B cell (primary cell): ENCODE measurements at places on chromosomes 12 and 14.

GRCh38 chr14:75068294-75069120 is 934 bp upstream of the ZC2HC1C start:
- peak; percentile 16 for DNase-seq

GRCh38 chr12:129599406-129599805 is 304.4 kb downstream of the TMEM132D start:
- DNase-seq: no peak

GRCh38 chr12:22250762-22251161 is 83.7 kb downstream of the ST8SIA1 start:
- DNase-seq: no peak

- no peak for DNase-seq
Observed at GRCh38 chr14:22572562-22573058, 16.4 kb downstream of the DAD1 start.

- DNase-seq: no peak
Observed at GRCh38 chr12:104165801-104166200, 27.8 kb upstream of the NFYB start.

GRCh38 chr12:2329661-2330210 is 276.9 kb downstream of the CACNA1C start:
- no peak for DNase-seq

- DNase-seq: no peak
Observed at GRCh38 chr12:7154901-7155470, 24.8 kb downstream of the CLSTN3 start.

DNA sequence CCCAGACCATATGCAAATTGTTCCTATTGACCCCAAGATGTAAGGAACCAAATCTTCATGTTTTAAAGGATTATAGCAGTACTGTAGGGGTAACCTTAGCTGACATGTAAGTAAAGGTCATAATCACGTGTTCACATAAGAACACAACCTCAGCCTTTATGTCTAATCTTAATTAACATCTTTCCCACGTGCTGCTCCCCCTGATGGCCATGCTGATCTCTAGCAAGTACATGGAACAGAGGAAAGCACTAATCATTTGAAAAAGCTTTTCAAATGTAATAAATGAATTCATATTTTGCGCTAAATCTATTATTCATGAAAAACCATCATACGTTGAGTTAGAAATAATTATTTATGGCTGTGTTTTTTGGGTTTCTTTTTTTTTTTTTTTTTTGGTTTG is 30.5 kb upstream of the ITPR2 start:
- DNase-seq: no peak

- no peak for DNase-seq
Observed at GRCh38 chr12:5773550-5773949, 171.5 kb downstream of the ANO2 start.

DNA sequence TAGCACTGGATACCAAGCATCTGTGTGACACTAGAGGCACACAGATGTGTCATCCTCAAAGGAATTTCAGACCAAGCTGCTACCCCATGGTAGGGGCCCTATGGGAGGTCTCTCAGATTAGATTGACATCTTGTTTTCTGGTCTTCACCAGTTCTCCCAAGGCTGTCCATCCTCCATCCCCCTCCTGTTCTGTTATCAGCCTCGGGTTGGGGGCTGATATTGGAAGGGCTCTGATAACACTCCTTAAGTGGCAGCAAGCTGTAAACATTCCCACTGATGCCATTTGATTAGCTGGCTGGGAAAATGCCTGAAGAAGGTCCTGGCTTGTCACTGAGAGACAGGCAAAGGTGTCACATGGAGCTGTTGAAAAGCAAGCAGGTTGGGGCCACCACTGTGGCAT is 185.9 kb upstream of the RBM19 start:
- no peak for DNase-seq

GRCh38 chr12:68271346-68271745 is 17.9 kb upstream of the IL22 start:
- no peak for DNase-seq

- no peak for DNase-seq
Observed at GRCh38 chr12:127519779-127520178, 747.2 kb upstream of the TMEM132C start.

DNA sequence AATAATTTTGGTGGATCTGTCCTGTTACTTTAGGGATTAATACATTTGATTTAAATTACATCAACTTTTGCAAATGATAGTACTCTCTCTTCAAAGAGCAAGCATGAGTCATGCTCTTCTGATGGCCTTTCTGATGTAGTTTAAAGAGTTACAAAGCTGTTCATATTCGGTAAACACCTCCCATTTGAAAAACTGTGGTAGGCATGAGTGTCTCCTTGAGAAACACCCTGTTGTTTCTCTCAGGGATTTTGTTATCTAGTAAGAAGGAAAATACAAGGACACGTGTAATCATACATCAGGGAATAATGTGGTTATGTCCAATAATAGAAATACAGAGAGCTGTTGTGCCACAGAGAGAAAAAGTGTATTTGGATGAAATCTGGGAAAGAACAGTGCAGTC is 53.3 kb upstream of the E2F7 start:
- no peak for DNase-seq

DNA sequence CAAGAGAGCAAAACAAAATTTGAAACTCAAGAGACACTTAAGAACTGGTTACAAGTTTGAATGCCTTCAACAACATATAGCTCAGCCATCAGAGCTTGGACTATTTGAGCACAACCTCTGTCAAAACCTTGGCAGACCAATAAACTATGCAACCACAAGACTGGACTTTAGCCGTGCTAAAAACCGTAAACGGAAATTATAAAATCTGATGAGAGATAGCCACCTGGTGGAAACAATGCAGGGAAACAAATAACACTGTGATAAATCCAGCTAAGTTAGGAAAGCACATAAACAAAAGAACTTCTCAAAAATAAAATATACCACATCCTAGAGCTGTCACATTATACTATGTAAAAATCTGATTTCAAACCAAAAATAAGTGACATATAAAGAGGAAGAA is 1074.2 kb upstream of the NOVA1 start:
- DNase-seq: no peak

DNA sequence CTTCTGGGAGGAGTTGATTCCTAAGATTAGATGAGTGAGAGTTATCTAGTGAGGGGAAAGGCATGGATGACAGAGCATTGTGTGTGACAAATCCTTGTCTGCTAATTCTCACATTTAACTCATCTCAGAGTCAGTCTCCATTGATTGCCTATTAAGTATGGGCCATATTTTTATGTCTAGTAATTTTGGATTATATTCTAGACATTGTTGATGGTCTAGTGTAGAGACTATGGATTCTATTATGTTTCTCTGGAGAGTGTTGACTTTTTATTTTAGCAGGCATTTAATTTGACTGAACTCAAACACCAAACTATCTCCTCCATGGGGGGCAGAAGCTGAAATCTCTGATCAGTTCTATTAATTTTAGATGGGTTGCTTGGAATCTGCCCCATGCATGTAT is 114.4 kb downstream of the CACNA1C start:
- no peak for DNase-seq

- no peak for DNase-seq
Observed at GRCh38 chr12:63302941-63303536, 152.0 kb upstream of the AVPR1A start.

DNA sequence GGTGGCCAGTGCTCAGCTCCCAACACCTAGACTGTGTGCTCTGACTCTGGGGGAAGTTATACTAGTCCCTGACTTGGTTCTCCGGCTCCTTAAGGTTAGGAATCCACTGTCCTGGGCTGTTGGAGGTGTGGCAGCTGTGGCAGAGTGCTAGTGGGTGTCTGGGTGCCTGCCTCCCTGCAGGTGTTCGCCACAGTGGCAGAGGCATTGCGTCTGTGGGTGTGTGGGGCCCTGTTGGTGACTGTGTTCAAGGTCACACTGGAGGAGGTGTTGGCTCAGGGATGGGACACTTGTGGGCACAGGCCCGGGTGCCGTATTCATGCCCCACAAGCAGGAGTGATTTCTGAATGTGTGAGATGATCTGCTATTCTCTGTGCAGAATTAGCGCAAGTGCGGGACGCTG is 467.4 kb downstream of the TMEM121 start:
- no peak for DNase-seq

DNA sequence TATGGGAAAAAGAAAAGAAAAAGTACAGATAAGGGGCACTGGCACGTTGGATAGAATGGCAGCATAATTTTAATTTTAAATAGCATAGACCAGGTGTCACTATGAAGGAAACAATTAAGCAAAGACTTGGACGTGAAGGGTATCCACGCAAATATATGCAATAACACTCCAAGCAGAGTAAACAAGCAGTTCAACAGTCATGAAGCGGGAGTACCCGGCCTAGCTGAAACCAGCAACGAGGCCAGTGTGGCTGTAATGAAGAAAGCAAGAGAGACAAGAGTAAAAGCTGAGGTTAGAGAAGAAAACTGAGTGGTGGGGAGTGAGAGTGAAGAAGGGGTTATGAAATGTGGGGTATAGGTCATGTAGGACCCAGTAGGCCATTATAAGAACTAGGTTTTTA is 85.4 kb downstream of the BCL2L14 start:
- DNase-seq: no peak

- no peak for DNase-seq
Observed at GRCh38 chr12:7441216-7441615, 2.7 kb downstream of the CD163L1 start.

- peak; percentile 68 for DNase-seq
Observed at GRCh38 chr12:124036657-124037109, 63.7 kb downstream of the ZNF664 start.

DNA sequence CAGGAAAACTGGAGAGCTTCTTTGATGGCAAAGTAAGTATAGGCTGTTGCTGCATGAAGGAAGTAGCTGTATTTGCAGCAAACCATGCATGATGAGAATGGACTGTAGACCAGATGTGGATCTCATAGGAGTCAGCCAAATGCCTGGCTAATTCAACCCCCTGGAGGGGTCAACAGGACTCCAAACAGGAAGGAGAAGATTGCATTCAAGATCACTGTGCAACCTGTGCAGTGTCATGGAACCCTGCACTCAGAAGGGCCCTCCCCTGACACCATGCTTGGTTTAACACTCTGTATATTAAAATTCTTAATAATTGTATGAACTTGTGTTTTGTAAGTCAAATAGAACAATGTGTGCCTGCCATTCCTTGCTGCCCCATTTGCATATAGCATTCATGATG is 225.1 kb upstream of the FSCB start:
- no peak for DNase-seq

GRCh38 chr12:121443193-121443870 is 43.4 kb downstream of the RNF34 start:
- peak; percentile 70 for DNase-seq

DNA sequence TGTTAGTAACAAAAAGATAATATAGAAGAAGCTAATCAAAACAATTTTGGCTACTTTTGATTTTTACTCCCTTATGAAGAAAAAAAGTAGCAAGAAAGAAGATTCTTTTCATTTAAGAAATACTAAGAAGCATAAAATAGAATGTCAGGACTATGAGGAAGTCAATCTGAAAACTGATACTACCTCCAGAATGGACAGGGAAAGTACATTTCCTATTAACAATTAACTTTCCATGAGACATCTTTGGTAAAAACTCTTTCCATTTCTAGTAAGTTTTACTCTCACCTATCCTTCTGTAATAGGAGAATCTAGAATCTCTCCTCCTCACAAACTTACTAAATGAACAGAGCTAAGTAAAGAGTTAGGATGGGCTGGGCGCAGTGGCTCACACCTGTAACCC is 51.3 kb upstream of the NPFF start:
- DNase-seq: no peak

DNA sequence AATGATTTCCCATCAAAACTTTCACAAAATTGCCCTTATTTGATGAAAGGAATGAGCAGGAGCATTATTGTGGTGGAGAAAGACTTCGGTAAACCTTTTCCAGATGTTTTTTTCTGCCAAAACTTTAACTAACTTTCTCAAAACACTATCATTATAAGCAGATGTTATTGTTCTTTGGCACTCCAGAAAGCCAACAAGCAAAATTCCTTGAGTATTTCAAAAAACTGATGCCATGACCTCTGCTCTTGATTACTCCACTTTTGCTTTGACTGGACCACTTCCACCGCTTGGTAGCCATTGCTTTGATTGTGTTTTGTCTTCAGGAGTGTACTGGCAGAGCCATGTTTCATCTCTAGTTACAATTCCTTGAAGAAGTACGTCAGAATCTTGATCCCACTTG is 29.7 kb upstream of the RAB21 start:
- DNase-seq: no peak

GRCh38 chr12:6613015-6613775 is 6.0 kb upstream of the CHD4 start:
- DNase-seq: no peak

DNA sequence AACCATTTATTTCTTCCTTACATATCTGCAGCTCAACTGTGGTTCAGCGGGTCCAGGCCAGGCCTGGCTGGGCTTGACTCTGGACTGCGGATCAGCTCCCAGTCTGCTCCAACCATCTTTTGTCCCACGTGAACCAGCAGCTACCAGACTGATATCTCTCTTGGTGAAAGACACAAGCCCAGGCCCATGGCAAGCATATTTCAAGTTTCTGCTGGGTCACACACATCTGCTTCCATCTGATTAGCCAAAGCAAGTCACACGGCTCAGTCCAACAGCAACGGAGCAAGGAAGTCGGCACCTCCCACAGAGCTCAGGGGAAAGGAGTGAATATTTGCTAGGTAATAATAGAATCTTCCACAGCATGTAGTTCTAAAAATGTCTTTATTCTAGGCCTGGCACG is 24.7 kb upstream of the MARK3 start:
- DNase-seq: no peak

DNA sequence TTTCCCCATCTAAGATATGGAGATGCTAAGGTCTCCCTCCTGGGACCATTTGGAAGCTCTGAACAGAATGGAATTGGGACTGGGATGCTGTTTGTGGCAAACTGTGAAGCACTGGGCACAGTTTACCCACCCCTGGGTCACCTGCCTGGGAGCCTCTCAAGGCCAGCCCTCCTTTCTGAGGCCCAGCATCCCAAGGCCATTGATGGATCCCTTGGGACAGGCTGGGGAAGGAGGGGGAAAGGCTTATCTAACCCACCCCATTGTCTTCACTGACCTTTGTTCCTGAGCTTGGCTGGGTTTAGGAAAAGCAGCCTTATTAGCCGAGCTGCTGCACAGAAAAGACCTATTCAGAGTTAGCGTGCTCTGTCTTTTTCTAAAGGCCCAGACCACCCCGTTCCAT is 5.2 kb downstream of the CCDC85C start:
- no peak for DNase-seq

DNA sequence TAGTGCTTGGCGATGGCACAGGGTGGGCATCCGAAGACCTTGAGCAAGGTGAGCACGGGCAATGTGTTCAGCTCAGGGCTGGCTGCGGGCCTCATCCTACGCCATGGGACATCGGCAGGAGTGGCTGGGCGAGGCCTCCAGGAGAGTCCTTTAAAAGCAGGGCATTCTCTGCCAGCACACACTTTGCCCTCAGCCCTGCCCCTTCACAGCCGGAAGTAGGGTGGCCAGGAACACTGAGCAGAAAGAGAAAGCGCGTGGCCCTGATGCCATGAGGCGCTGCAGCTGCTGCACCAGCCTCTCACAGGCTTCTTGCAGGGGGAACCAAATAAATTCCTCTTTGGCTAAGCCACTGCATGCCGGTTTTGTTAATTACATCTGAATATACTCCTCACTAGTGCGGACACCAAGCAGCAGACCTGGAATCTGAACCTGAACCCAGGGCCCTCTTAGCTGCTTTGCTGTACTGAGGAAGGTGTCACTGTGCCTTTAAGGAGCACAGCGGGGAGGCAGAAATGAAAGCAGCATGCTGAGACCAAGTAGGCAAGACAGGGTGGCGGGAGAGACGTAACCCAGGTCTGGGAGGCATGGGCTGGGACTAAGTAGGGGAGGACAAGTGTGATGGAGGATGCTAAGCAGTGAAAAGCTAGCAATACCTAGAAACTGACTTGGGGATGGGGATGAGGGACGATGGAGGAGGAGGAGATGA is 155.2 kb downstream of the TTC7B start:
- no peak for DNase-seq
